ENCODE measurements at places on chromosomes 6 and 20.

- no peak for DNase-seq
Observed at GRCh38 chr6:149723771-149724417, 6.0 kb upstream of the LATS1 start.

DNA sequence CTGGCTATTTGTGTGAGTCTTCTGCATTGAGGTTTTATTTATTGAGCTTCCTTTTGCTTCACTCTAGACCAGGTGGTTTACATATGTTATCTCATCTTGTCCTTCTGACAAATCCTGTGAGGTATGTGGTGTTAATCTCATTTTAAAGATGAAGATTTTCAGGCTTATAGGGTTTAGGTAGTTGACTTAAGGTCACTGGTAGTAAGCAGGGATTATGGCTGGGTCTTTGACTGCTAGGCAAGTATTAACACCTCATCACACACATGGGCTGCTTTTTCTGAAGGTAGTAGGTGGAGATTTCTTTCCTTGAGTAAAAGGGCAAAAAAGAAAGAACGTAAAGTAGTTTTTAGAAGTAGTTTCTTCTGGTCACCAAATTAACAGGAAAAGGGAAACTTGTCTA, 72.6 kb downstream of the CDKAL1 start:
- no peak for DNase-seq

DNA sequence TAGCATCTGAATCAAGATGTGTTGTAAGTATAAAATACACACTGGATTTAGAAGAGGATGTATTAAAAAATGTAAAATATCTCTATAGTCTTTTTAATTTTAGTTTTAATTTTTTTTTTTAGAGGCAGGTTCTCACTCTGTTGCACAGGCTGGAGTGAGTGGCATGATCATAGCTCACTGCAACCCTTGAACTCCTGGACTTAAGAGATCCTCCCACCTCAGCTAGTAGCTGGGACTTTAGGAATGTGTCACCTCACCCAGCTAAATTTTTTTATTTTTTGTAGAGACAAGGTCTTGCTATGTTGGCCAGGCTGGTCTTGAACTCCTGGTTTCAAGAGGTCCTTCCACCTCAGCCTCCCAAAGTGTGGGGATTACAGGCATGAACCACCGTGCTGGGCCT, 46.7 kb upstream of the EPB41L1 start:
- no peak for DNase-seq

- DNase-seq, result no peak
Observed at GRCh38 chr6:3940703-3941102, 91.5 kb downstream of the FAM50B start.

DNA sequence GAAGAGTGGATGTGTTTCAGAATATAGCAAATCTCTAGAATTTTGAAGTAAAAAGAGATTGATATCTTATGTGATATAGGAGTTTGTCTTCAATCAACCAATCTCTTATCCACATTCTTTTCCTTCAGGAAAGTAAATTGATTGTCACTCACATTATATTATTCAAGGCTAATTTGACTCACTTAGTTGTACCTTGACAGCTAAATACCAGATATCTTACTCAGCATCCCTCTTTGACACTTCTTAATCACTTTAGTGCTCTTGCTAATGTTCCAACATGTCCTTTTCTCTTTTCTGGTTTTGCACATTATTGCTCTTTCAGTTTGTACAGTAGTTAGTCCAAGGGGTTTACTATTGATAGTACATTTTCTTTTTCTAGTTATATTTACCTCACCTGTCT, 286.9 kb upstream of the PTCHD4 start:
- no peak for DNase-seq

GRCh38 chr6:111068109-111068865, 19.0 kb upstream of the SLC16A10 start:
- no peak for DNase-seq

DNA sequence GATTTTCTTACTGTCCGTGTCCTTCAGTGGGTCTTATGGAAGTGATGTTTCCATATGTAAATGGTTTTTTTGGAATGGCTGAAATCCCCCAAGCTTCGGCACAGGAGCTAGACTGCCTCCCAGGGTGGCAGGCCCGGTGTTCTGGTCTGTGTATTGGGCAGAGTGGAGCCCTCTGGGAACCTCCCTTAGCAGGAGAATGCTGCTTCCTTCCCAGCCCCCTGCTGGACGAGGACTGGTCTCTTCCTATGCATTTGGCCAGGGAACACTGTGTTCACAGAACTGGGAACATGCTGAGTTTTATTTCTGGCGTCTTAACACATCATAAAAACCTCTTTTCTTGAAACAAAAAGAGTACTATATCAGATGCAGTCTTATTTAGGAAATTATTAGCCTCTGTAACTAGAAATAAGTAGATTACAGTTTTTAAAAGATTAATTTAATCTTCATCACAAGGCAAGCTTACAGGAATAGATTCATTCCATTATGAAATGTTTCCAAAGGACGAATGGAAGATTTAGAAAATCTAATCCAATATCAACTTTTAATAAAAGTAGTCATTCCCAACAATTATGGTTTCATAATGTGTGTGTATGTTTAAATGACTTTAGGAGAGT, 56.6 kb downstream of the SYTL3 start:
- no peak for DNase-seq

- no peak for DNase-seq
Observed at GRCh38 chr20:16571333-16571732, 1.9 kb downstream of the KIF16B start.

DNA sequence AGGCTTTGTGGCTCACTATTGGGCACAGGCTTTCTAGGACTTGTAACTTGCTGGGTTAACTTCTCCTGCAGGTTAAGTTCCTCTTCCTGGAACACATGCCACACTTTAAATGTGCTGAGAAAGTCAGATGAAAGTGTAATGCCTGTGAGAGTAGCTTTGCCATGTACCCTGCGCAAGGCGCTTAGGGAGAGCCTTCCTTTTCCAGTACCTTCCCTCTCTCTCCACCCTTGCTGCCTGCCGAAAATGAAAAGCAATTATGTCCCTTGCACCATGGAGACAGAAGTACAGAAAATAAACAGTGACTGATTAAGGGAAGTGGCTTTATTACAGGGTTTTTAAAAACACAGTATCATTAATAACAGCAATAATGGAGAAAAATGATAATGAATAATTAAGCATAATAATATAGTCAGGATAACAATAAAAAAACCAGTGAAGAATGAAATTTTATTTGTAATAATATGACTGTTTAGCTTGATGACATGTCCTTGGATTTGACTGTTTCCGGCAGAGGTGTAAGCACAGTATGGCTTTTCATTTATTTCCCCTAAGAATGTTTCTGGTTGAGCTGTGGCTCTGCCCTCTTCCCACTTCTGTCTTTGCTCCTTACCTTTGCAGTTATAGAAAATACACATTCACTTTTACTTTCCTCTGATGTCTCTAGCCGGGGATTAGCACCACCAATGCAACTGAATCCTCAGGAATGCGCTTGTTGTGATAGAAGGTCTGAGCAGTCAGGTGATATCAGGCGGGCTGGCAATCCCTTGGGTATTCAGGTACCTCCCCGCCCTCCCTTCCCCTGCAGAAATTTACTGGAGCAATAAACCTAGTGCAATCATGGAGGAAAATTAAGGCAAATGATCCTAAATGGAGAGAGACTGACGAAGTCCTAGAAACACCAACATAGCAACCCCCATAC, 472.3 kb upstream of the CITED2 start:
- no peak for DNase-seq

GRCh38 chr6:165692106-165692653, 29.1 kb upstream of the PDE10A start:
- no peak for DNase-seq

GRCh38 chr6:148068437-148069061, 274.1 kb upstream of the SASH1 start:
- DNase-seq, result no peak

GRCh38 chr6:160222491-160222890, 36.1 kb downstream of the SLC22A2 start:
- DNase-seq, result no peak

DNA sequence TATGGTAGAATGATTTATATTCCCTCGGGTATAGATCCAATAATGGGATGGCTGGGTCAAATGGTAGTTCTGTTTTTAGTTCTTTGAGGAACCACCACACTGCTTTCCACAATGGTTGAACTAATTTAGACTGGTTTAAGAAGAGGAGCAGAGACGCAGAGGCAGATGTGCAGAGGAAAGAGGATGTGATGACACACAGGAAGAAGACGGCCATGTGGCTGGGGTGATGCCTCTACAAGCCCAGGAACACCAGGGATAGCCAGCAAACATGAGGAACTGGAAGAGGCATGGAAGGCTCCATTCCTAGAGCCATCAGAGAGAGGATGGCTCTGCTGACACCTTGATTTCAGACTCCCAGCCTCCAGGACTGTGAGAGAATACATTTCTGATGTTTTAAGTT, 218.3 kb upstream of the DTNBP1 start:
- no peak for DNase-seq

DNA sequence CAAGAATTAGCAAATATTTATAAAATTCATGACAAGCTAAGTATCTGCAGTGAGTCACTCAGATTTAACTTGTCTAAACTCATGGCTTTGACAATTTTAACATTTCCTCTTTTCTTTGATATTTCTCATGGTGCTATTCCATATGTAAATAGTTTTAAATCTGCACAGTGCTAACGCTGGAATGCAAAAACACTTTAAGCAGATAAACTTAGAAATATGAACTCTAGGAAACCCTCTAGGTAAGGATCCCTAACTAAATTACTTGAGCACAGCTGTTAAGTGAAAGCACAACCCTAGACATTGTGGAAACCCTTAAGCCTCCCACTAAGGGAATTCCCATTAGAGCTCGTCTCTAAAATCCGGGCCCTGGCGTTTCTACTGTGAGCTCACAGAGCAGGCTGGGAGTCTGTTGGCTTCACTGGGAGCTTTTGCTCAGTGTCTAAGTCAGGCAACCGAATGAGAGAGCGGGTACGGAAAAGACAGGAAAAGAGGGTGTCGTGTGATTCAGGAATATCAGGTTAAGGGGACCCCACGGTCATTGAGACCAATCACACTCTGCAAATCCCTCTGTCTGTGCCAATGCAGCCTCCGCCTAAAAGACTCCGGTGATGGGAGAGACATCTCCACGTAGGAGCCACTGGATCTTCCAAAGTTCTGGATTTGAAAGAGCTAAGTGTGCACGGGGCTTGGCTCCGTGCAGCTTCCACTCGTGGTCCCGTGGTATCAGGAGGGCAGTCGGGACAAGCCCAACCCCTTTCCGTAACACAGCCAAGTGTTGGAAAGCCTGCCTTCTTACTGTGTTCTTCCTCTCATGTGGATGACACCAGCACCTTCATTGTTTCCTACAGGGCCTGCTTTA, 112.3 kb upstream of the RPS6KA2 start:
- DNase-seq, result no peak

- no peak for DNase-seq
Observed at GRCh38 chr6:69866351-69866769, at the start of gene COL19A1. Gene COL19A1 (plus strand): TSS chr6:69866556. CDS start chr6:69879568, 13,012 bp downstream.

DNA sequence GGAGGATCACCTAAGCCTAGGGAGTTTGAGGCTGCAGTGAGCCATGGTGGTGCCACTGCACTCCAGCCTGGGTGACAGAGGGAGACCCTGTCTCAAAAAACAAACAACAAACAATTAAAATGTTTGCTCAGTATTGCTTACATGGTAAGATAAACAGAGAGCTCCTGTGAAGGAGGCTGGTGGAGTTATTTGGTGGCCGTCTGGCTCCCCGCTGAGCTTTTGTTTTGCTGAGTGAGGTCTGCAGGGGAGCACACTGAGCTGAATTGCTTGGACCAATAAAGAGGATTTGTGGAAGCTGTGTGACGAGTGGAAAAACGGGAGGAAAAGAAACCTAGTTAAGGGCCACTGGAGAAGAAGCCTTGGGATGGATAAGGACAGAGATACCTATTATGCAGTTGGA, 41.1 kb upstream of the BMP6 start:
- no peak for DNase-seq

DNA sequence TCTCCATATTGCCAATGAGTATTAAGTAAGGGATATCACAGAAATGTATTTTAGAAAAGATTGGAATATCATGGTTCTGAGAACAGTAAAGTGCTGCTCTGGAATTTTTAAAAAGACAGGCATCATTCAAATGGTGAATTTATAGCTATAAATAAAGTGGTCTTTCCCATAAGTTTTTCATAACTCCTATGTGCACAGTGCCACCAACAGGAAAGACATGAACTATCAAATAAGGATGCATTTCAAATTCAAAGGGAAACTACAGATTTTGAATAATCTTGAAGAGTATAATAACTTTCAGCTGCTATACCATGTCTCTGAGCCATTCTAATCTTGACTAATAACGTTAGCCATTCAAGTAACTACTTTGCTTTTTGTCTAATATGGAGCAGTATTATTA, 456.8 kb upstream of the GJE1 start:
- DNase-seq, result no peak

DNA sequence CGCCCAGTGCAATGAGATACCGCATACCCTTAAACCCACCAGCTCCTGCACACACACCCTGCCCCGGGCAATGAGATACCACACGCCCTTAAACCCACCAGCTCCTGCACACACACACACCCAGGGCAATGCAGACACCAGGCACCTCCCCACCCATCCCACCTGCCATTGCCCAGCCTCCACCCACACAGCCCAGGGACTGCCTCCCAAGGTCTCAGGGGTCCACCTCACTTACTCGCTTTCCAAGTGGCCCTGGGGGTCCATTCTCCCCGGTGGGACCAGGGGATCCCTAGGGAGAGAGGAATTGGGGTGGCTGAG, 24.0 kb downstream of the COL11A2 start:
- no peak for DNase-seq

Data from stimulated activated CD4-positive, alpha-beta T cell treated with anti-CD3 and anti-CD28 coated beads, TNF-alpha, amount 100 ng/mL, for 1 hour (primary cell).